GM10248 (cell line): ENCODE measurements at places on chromosomes 3 and 15.
A peak's percentile ranks its signal among the peaks of the same experiment; 100 is the strongest.

- DNase-seq, result no peak
These were observed 180.2 kb upstream of the TTC14 start for GRCh38 chr3:180421721-180422120.

DNA sequence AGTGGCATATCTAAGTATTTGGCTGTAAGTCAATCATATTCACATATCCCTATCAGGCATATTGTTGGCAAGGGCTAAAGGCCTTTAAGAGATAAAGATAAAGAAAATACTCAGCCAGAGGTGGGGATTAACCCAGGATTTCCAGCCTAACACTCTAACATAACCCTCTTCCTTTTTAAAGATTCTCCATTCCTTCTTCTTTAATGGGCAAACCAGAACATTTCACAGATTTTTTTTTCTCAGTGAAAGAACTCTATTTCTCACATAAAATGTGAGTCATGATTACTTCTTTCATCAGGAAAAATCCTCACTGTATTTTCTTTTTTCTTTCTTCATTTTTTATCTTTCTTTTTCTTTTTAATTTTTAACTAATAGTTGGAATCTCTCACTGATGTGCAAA, 200.4 kb downstream of the NR1D2 start:
- DNase-seq, result no peak

DNA sequence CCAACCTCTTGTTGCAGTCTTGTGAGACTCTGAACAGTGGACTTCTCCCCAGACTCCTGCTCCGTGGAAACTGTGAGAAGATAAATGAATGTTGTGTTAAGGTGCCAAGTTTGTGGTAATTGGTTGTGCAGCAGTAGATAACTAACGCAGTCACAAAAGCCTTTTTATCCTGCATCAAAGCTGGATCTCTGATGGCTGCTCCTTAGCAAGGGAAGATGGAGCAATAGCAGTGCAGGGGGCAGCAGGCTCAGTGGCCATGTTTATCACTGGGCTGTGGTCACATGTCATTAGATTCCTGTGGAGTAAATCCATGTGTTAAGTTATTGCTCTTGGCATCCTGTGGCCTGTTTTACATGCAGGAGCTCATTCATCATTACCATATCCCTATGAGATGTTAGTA, 13.5 kb downstream of the CMTM7 start:
- no peak for DNase-seq

DNA sequence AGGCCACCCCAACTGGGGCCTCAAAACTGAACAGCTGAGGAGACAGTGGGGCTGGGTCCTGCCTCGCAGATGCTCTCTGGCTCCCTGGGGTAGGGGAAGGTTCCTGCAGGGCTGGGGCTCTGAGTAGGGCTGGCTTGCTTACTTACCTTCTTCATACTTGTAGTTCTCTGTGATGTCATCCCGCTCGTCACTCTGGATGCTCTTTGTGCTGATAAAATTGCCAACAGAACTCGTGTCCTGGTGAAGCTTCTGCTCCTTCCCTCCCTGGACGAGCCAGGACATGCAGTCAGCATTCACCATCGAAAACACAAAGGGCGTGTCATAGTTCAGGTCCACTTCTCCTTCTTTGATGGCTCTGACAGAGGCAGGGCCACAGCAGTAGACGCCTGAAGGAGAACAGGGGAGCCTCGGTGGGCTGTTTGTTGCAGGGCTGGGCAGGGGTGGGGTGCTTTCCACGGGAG, 17.9 kb upstream of the EPB42 start:
- no peak for DNase-seq

- DNase-seq, result peak; percentile 40
These were observed 11.5 kb upstream of the PARP14 start for GRCh38 chr3:122668930-122669730.

DNA sequence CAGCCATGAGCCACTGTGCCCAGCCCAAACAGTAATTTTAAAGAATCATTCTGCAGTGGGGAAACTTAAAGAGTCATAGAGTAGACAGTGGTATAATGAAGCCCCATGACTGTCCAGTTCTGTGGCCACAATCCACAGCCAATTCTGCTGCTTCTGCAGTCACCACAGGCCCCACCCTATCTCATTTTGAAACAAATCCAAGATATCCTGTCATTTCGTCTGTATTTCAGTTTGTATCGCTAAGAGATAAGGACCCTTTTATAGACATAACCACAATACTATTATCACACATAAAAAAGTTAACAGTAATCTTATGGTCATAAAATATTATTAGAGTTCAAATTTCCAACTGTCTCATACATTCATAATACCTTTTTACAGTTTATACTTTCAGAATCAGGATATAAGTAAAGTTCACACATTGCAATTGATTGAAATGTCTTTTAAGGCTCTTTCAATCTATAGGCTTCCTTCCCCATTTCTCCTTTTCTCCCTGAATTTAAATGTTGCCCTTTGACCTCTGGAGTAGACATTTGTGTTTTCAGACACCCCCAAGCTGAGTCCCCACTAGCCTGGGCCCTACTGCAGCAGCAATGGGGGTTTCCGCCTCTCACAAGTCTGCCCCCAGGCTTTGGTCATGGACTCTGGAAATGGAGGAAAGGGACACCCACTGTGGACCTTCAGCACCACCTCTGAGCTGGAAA, 4.2 kb upstream of the NUP210 start:
- no peak for DNase-seq

- DNase-seq, result peak; percentile 61
These were observed 965 bp downstream of the FLNB start for GRCh38 chr3:58009026-58009748.

DNA sequence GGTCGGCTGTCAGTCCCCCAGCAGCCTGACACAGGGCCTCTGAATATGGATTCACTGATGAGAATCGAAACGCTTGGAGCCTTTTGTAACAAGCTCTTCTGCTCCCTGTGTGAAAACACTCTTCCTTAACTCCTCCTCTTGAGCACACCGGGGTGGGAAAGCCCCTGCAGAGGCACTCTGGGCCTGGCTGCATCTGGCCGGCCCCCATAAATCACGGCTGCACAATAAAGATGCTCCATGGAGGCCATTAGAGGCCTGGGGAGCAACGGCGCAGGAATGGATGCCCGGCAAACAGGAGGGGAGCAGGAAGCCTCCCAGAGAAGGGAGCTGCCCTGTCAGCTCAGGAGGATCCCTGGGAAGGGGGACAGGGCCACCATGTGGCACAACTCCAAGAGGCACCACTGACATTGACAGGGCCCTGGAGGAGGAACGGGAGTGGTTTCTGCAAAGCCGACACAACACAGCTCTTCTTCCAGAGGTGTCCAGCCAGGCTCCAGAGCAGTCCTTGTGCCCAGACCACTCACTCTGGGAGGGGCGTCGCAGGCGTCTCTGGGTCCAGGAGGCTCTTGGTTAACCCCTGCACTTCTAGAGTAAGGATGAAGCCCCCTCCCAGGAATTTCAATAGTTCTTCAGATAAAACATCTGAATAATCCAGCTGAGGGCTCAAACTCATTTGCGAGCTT, 509.3 kb upstream of the PPP2R3A start:
- no peak for DNase-seq

DNA sequence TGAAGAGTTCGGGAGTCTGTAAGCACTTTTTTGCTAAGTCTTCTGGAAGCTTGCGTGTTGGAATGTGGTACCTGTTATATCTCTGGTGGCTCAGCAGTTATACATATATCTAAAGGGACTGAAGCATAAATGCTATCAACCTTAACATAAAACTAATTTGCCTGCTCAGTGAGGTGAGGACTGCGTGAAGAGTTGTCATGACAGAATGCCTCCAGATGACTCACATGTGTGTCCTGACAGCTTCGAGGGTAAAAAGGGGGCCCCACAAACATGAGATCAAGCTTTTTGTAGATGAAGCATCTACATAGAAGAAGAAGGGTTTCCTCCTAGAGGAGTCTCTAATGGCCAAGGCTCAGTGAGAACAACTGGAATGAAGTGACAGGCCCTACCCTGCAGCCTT, 88.8 kb upstream of the C3orf80 start:
- DNase-seq, result no peak

GRCh38 chr15:60485365-60486055, 6.6 kb upstream of the ICE2 start:
- DNase-seq, result no peak

DNA sequence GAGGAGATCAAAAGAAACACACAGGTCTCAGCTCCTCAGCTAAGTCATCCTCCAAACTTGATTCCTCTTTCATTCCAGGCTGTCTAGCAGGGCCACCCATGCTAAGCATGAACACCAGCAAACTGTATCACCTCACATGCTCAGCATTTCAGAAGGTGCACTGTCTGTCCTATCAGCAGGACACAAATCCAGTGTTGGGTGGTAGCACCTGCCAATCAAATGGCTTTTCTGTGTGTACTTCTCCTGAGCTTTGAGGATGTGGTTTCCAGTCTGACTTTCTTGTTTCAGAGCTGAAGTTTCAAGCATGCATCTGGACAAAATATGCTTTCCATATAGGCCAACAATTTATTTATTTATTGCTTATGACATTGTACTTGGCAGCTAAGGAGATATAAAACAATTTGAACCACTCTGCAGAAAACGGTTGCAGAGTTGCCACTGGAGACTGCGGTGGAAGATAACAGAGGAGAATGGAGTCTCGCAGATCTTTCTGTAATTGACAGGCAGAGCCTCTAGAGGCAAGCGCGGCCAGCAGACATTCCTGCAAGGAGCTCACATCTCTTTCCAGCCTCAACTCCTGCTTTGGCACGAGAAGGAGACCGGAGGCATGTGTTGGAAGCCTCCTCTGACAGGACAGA, 167.1 kb upstream of the WNT5A start:
- DNase-seq, result peak; percentile 44

GRCh38 chr15:48862705-48863104, 15.2 kb upstream of the EID1 start:
- peak; percentile 26 for DNase-seq

DNA sequence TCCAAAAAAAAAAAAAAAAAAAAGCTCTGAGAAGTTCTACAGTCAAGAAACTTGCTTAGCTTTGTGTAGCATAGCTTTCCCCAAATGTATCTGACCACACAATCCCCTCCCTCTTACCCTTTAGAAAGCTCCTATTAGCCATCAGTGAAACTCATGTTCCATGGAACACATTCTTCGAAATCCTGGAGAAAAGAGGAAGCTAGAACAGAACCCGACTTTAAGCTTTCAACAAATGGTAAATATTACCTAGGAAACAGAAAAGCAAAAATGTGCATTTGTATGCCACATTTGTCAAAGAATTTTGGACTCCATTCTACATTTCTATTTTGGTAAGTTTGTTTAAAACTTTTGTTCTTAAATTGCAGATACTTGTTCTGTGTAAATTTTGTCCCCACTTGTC, 17.4 kb upstream of the CRTC3 start:
- DNase-seq, result no peak

- no peak for DNase-seq
These were observed 61.2 kb upstream of the SEC22A start for GRCh38 chr3:123140550-123140949.

DNA sequence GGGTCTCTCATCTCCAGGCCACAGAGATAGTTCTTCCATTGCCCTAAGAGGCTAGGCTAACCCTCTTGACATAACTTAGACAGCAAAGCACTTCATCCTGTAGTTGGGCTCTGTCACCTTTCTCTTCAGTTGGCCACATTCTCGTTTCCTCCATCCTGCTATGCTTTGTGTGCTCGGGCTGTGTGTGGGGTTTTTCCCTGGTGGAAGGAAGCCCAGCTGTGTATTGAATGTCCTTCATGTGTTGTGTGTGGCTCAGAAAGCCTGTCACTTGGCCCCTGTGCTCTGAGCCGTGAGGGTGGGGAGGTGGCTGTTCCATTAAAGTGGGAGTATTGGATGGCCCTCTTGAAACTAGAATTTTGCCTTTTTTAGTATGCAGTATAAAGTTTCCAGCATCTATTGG, 8.8 kb upstream of the EXOG start:
- DNase-seq, result peak; percentile 71

GRCh38 chr3:129827765-129828164, 65.7 kb downstream of the TMCC1 start:
- peak; percentile 45 for DNase-seq

GRCh38 chr3:177752831-177753230, 555.5 kb upstream of the TBL1XR1 start:
- DNase-seq, result no peak

- DNase-seq, result no peak
These were observed 174.0 kb downstream of the RAB11A start for GRCh38 chr15:66043264-66043663.

- DNase-seq, result no peak
These were observed 2.1 kb upstream of the PLSCR1 start for GRCh38 chr3:146546366-146546965.

- DNase-seq, result no peak
These were observed 296.2 kb downstream of the KBTBD8 start for GRCh38 chr3:67294341-67294740.

DNA sequence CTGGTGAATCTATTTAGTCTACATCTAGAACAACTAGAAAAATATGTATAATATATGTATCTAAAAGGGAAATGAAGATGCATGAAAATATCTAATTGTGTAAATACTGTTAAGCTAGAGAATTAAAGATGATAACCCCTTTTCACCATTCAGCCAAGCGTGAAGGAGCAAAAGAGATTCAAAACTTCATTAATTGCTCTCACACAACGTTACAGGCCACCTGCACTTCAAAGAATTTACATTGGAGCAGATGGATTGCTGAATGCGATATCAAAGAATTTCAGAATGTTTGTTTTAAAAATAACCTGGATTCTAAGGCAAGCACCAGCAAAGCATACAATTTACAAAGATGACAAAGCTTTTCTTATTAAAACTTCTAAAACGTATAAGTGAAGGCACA, 243.2 kb downstream of the ROBO2 start:
- no peak for DNase-seq

- no peak for DNase-seq
These were observed 106.7 kb downstream of the RAP2B start for GRCh38 chr3:153268564-153269279.

DNA sequence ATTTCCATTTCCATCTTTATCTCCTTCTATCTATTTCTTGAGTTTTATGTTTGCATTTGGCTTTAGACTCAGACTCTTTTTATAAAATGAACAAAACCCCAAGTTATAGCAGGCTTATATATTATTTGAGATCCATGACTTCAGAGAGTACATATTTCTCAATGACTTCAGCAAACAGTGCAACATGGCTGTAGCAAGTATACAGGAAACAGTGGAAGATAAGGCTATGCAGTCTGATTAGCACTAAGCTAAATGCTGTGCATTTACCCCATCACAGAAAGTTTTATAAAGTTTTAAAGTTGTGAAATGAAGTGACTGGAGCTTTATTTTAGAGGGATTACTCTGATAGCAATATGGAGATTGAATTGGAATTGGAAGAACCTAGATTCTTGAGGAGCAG, 463.5 kb upstream of the TGFBR2 start:
- no peak for DNase-seq

- peak; percentile 40 for DNase-seq
These were observed 92.0 kb upstream of the VGLL3 start for GRCh38 chr3:87082796-87083440.

DNA sequence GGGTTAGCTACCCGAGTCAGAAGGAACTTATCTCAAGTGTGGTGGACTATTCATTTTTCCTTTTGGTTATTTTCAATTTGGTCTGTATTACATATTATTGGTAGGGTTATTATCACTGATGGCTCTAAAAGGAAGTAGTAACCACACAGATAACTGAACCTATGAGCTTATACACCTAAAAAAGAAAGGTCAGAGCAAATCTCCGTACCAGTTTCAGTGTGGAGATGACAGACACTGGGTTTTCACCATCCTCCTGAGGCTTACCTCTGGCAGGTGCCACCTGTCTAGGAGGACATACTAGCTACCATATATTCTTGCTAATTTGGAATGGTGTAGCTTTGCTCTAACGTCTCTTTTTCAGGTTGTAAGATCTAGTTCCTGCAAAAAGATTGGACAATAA, 10.2 kb downstream of the GAP43 start:
- no peak for DNase-seq
